Tibial artery (tissue), 4 donors: ENCODE measurements at places on chromosomes 5 and 9.

DNA sequence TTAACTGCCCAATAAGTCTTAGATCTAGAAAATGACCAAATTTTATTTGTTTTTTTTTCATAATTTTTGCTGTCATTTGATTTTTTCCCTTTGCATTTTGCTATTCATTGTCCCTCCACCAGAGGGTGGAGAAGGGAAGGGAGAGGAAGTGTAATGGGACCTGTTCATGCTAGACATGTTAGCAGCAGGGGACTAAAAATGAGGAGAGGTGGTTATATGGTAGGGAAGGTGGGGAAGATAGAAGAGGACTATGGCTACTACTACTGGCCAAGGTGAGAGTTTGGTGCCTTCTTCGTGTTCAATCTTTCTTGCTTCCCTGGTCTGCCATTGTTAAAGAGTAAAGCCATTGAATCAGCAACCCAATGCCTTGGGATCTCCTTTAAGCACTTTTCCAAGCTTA lies 6.4 kb downstream of the GRIA1 start:
- no peak overlapping the region for H3K4me3 ChIP-seq
- DNase-seq = no peak
- H3K27ac ChIP-seq = no peak overlapping the region
- no peaks in the 10 kb centered on the region for H3K36me3 ChIP-seq
- peaks cover 10% of the 10 kb centered on the region for H3K4me1 ChIP-seq

GRCh38 chr9:121852651-121853616 lies 201.5 kb downstream of the DAB2IP start:
- peak; percentile 88 for DNase-seq
- H3K27ac ChIP-seq = peak overlapping the region; percentile 81
- no peak overlapping the region for H3K4me3 ChIP-seq
- no peaks in the 10 kb centered on the region for H3K36me3 ChIP-seq
- H3K27me3 ChIP-seq = no peaks in the 10 kb centered on the region

DNA sequence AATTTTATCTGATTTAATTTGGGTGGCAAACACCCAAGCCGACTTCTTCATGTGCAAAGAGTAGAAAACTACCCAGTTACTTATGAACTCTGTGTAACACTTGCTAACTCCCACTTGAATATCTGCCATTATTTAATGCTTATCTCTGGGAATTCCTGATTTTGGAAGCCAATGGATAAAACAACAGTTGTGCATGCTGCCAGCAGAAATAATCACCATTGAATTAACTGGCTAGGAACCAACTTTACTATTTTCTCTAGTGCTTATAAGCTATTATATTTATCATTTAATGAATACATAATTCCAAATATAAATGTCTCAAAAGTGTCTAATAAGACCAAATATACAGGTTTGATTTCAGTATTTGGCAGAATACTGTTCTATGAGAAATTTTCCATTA lies 85.7 kb downstream of the IZUMO3 start:
- H3K4me3 ChIP-seq = no peak overlapping the region
- no peak overlapping the region for H3K27ac ChIP-seq
- no peaks in the 10 kb centered on the region for H3K27me3 ChIP-seq
- H3K36me3 ChIP-seq = no peaks in the 10 kb centered on the region
- no peaks in the 10 kb centered on the region for H3K4me1 ChIP-seq

DNA sequence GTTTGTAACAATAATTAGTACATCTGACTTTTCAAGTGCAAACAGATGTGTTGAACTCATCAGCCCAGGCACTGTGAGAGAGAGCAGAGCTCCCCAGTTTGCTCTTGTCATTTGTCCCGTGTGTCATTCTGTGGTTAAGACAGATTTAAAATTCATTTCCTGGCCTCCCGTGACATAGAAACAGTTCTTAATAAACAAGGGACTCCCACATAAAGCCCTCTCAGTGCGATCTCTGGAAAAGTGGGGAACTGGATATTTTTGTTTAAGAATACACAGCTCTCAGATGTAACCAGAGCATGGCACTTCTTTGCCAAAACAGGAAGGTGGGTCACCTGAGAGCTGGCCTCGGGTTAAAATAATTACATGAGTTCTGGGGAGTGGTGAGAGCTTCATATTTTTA lies 58.6 kb downstream of the PRKACG start:
- H3K36me3 ChIP-seq = no peaks in the 10 kb centered on the region
- no peak overlapping the region for H3K27ac ChIP-seq
- H3K4me3 ChIP-seq = no peak overlapping the region
- DNase-seq = no peak
- H3K4me1 ChIP-seq = no peaks in the 10 kb centered on the region
